AML-193 (cell line): ENCODE measurements at places on chromosomes 7 and 10.

DNA sequence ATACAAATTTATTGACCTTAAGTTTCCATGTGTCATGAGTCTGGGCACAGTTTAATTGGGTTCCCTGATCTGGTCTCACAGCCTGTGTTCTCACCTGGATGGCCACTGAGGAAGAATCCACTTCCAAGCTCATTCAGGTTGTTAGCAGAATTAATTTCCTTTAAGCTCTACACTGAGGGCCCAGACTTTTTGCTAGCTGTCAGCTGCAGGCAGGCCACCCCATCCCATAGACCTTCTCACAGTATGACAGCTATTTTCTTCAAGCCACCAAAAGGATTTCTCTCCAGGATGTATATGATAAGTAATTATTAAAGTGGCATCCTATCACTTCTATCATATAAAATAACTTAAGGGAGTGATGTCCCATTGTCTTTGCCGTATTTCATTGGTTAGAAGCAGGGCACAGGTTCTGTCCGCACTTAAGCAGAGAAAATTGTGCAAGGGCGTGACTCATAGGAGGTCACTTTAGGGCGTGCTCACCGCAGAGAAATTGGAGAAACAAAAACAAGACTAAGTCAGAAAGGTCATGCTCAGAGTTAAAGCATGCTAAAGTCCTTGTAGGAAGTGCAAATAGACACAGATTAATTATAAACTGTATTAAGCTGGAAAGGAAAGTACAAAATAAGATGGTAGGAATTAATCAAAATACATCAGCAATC is 109.9 kb downstream of the AHR start:
- peak; percentile 90 for DNase-seq

DNA sequence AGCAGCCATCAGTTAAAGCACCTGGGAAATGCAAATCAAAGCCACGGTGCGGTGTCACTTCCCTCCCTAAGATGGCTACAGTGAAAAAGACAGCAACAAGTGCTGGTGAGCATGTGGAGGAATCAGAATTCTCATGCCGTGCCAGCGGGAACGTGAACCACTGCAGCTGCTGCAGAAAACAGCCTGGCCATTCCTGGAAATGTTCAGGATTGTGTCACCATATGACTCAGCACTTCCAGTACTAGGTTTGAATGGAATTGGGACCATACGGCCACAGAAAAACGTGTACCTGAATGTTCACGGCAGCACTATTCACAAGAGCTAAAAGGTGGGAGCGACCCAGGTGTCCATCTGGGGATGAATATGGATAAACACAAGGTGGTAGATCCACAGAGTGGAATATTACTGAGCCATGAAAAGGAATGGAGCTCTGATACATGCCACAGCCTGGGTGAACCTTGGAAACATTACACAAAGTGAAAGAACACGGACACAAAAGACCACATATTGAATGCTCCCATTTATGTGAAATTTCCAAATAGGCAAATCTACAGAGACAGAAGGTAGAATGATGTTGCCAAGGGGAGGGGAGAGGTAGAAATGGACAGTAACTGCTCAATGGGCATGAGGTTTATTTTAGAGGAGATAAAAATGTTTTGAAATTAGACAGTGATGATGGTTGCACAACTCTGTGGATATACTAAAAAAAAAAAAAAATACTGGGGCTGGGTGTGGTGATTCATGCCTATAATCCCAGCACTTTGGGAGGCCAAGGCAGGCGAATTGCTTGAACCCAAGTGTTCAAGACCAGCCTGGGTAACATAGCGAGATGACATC is 61.6 kb downstream of the MICALL2 start:
- DNase-seq = no peak

GRCh38 chr10:122186816-122187810 is 84.0 kb upstream of the BTBD16 start:
- DNase-seq = no peak

DNA sequence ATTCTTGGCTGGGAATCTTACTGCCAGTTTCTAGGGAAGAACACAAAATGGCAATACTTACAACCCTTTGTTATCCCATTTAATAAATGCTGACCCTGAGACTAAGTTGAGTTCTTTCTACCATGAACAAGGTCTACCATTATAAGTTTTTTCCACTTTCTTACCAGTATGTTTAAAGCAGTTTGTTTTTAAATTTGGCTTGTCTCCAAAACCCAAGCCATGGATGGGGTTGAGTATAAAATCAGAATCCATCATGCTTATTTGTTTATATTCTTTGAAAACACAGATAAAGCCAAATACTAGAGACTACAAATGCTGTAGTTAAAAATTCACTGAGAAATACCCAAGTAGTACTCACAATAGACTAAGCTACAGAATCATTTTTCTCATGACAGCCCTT is 41.1 kb upstream of the HNRNPH3 start:
- no peak for DNase-seq

GRCh38 chr7:130388671-130389070 is 8.4 kb downstream of the CPA1 start:
- no peak for DNase-seq

GRCh38 chr7:15836041-15836440 is 149.6 kb upstream of the MEOX2 start:
- DNase-seq = no peak

DNA sequence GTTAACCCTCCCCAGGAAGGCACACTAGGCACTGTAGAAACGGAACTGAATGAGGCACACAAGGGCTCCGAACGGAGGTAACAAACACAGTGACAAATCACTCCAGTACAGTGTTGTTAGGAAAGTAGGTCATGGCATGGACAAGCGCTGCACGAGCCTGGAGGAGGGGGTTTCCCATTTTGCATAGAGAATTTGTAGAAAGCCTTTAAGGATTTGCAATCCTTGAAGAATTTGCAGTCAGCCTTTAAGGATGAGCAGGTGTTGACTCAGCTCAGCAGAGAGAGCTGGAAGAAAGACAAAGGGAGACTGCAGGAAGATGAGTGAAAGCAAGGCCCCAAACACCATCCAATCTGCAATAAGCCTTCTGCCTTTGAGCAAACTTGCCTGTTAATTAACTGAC is 51.1 kb upstream of the PPP1R3C start:
- DNase-seq = no peak

GRCh38 chr10:62437696-62438095 is 63.5 kb downstream of the ZNF365 start:
- DNase-seq = peak; percentile 52

GRCh38 chr7:20317413-20317812 is 13.3 kb upstream of the ITGB8 start:
- DNase-seq = no peak

- no peak for DNase-seq
These were observed 590.6 kb downstream of the ARL4A start for GRCh38 chr7:13278020-13278419.

DNA sequence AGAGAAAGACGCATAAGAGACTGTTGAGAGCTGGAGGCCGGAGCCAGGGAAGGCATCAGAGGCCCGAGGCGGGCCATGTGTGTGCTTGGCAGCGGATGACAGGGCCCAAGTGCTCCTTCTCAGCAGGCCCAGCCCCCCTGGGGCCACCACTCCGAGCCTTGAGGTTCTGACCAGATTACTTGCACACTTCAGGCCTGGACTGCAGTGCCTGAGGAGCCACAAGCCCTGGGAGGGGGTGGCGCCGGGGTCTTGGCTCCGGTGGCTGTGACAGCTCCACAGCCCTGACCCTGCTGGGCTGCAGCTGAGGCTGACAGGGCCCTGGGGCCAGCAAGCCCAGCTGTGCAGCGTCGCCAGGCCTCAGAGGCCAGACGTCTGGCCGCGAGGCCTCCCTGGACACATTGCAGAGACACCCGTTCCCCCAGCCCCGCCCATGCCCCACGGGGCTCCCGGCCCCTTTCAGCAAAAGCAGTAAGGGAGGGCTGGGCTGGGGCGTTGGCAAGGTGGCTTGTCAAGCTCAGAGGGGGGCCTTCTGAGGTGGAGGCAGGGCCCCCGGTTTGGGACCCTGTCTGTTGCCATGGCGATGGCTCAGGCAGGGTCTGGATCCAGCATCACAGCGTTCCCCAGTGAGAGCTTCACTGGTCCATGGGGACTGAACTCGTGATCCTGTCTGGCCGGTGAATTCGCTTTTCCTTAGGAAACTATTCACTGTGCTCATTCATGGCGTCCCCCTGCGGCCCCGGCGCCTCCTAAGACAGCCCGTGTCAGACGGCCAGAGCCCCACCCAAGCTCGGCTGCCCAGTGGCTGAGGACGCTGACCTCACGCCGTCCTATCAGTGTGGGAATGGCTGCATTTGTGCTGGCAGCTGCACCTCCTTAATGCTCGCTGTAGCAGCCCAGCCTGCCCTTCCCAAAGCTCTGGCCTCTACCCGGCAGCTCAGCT is 5.7 kb downstream of the ELN start:
- no peak for DNase-seq

DNA sequence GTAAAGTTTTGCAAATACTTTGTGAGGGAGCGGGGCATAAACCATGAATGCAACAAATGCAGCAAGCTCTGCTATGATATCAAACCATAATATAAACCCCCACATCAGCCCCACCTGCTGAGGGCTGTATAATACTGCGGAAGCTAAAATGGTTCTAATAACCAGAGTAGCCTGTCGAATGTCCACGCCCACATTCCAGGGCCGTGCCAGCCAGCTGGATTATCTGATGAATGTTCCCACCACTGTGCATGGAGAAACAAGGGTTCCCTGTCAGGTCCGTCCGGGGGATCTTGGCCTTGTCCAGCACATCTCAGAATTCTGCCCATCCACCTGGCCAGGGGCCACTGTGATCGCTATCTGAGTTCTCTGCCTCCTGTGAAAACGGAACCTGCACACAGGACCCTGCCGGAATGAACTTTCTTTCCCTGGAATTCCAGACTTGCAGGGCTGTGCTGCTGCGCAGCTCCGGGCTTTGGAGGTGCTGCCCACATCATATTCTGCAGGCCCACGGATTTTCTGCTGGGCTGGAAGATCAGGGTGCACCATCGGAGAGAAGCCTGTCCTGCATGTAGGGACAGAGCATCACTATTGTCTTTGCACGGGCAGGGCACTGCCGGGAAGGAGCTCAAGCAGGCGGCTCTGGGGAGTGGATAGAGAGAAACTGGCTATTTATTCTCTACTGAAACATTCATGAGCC is 77.0 kb upstream of the GNA12 start:
- no peak for DNase-seq

- DNase-seq = no peak
These were observed 484.7 kb downstream of the PTPRN2 start for GRCh38 chr7:158102897-158103296.

- DNase-seq = no peak
These were observed 438.0 kb downstream of the ETV1 start for GRCh38 chr7:13551503-13551902.

- no peak for DNase-seq
These were observed 1.0 kb downstream of the PSMC2 start for GRCh38 chr7:103348452-103348851.

- no peak for DNase-seq
These were observed 484 bp downstream of the ZNF438 start for GRCh38 chr10:31031205-31031557.

DNA sequence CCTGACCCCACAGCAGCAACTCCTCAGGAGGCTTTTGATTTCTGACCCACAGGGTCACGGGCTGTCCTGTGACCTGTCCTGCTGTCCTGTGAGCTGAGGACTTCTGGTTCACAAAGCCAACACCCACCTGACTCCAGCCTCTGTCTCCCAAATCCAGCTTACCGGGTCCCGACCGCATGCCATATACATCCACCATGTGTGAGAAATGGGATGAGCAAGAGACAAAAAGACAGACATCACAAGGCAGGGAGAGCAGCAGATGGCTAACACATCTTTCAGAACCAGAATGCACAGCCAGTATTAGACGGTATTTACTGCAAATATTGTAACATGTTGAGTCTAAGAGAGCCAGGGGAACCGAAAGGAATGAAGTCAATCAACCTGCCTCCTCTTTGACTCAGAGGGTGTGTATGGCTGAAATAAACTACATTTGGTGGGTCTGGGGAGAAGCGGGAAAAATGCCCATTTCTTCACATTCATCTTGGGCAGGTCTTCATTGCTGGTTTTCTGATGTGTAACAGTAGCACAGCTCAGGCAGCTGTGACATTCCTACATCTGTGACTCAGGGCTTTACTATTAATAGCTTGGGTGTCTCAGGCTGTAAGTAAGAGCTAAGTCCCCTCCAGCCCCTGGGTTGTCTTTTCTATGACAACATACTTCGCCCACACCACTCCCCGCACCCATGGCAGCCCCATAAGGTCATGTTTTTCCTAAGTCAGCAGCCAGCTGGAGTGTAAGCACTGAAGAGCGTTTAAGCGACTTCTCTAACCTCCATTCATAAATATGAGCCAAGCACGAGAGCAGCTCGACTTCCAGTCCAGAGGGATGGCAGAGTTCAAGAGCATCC is 25.0 kb downstream of the ABLIM1 start:
- no peak for DNase-seq

GRCh38 chr7:42198296-42198695 is 38.7 kb downstream of the GLI3 start:
- DNase-seq = no peak

DNA sequence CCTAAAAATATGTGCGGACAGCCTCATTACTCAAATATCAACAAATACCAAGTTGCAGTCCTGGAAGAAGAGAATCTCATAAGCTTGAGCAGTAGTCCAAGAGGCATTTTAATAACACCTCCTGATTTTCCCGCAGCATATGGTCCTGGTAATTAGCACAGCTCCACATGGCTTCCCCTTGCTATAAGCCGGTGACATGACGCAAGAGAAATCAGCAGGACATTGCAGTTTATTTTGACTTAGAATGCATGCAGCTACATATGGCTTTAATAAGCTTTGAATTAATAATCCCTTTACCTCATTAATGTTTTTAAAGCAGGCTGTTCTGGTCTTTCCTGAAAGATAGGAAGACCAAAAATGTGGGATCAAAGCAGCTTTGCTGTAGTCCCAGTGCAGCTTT is 137.6 kb downstream of the RAMP3 start:
- DNase-seq = no peak

DNA sequence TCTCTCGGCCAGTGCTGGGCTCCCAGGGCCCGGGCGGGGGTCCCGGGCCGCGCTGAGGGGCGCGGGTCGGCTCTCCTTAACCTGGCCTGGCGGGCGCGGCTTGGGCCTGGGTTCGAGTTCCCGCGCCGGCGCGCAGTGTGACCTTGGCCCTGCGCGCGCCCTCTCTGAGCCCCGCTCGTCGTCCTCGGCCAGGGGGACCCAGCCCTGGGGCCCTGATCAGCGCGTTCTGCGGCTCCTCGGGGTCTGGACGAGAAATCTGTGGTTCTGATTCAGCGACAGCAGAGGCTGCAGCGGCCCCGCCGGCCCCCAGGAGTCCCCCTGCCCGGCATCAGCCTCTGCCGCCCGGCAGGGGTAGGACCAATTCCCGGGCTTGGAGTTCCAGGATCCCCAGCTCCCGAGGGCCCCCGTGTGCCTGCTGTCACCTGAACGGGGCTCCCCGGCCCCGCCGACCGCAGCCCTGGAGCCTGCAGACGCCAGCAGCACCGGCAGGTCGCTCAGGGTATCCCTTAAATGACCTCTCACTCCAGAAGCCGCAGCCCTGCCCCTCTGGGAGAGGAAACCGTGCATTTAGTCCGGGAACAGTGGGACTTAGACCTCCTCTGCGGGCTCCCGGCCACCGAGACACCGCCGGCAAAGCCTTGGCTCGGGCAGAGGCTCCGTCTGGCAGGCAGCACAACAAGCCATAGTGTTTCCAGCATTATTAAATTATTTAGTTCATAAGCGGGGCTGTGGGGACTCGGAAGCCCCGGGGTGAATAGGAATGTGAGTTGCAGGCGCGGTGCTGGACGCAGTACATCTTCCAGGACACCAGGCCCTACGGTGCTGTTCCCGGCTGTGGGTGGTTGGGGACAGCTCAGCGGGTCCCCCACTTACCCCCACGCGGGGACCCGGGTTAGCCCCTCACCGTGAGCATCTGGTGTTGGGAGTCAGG is 572 bp downstream of the CHST12 start:
- no peak for DNase-seq
